ENCODE measurements at places on chromosomes 11 and 22.

DNA sequence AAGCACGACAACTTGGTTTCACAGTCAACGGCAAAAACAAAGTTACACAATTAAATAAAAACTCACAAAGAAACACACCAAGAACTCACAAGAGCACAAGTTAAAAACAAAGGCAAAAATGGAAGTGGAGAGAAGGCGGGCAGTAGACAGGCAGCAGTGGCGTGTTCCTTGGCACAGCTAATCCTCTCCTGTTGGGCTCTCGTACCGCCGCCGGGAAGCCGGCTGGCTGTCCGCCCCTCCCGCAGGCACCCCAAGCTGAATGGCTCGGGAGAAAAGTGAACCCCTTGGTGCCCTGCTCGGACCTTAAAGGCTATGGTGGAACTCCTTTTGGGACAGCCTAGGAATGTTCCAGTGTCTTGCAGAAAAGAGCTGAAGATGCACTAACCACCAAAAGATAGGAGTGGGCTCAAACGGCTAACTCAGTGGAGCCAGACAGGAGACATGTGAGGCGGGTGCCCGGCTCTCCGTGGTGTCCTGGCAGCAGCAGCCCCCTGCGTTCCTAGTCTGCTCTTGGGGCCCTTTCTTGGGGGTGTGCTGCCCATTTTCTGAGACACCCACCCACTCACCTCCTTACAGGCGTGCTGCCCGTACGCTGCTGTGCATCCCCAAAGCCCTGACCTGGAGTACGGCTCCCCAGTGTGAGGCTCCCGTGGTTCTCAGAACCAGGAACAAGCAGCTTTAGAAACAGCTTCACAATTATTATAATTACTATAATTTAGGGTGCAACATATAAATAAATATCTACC is 86.1 kb upstream of the BID start:
- DNase-seq, result no peak
- H3K27me3 ChIP-seq, result peaks cover 3% of the 10 kb centered on the region
- peaks cover 21% of the 10 kb centered on the region for H3K36me3 ChIP-seq
- no peak overlapping the region for H3K4me3 ChIP-seq
- no peak overlapping the region for H3K27ac ChIP-seq

GRCh38 chr11:69664901-69665300 is 10.3 kb downstream of the LTO1 start:
- no peaks in the 10 kb centered on the region for H3K4me1 ChIP-seq
- no peak for DNase-seq
- H3K36me3 ChIP-seq, result peaks cover 25% of the 10 kb centered on the region

GRCh38 chr11:40100162-40100553 is 1359.3 kb downstream of the LRRC4C start:
- no peak overlapping the region for H3K4me3 ChIP-seq
- no peak overlapping the region for H3K27ac ChIP-seq
- no peaks in the 10 kb centered on the region for H3K27me3 ChIP-seq
- no peaks in the 10 kb centered on the region for H3K4me1 ChIP-seq
- H3K36me3 ChIP-seq, result no peaks in the 10 kb centered on the region

- no peaks in the 10 kb centered on the region for H3K4me1 ChIP-seq
- H3K36me3 ChIP-seq, result no peaks in the 10 kb centered on the region
- no peak for DNase-seq
- H3K27me3 ChIP-seq, result peaks cover 2% of the 10 kb centered on the region
- H3K4me3 ChIP-seq, result no peak overlapping the region
- no peak overlapping the region for H3K27ac ChIP-seq
Observed at GRCh38 chr11:119700030-119700429, 29.0 kb downstream of the NECTIN1 start.

GRCh38 chr11:87005569-87005921 is 32.2 kb upstream of the TMEM135 start:
- DNase-seq, result no peak
- H3K4me3 ChIP-seq, result no peak overlapping the region
- H3K27me3 ChIP-seq, result peaks cover 3% of the 10 kb centered on the region
- peaks cover under 1% of the 10 kb centered on the region for H3K4me1 ChIP-seq
- no peak overlapping the region for H3K27ac ChIP-seq

GRCh38 chr11:93329936-93330445 is 551 bp upstream of the DEUP1 start:
- H3K4me1 ChIP-seq, result no peaks in the 10 kb centered on the region
- peaks cover 3% of the 10 kb centered on the region for H3K36me3 ChIP-seq
- H3K4me3 ChIP-seq, result peak overlapping the region; percentile 94
- peak; percentile 4 for DNase-seq
- H3K27ac ChIP-seq, result no peak overlapping the region

GRCh38 chr22:37012956-37013355 is 6.3 kb downstream of the TST start:
- H3K27ac ChIP-seq, result no peak overlapping the region
- H3K36me3 ChIP-seq, result no peaks in the 10 kb centered on the region
- no peak for DNase-seq
- peaks cover 3% of the 10 kb centered on the region for H3K27me3 ChIP-seq

DNA sequence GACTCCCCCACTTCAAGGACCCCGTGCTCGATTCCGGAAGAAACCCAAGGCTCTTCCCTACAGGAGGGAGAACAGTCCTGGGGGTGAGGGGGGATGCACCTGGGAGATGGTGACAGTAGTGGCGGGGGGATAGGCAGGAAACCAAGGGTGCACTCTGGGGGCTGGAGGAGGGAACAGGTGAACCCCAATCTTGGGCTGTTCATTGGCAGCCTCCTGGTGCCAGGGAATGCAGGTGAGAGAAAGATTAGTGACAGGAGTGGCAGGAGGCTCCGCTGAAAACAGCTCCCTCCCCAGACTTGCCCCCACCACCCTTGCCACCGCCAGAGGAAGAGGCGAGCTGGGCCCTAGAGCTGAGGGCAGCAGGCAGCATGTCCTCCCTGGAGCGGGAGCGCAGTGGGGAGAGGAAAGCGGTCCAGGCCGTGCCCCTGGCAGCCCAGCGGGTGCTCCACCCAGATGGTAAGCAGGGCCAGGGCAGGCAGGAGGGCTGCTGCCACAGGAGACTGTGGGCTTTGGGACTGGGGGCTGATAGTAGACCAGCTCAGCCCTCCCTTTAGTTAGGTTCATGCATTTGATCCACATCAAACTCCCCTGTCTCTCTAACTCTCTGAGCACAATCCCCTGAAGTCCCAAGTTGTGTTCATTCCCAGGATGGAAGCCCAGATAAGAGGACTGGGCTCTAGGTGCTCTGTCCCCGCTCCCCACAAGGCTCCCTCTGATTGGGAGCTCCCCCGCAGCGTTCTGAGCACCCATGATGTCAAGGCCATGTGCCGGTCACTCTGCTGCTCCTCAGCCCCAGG is 14.5 kb downstream of the ROBO3 start:
- H3K4me3 ChIP-seq, result no peak overlapping the region
- H3K36me3 ChIP-seq, result peaks cover 6% of the 10 kb centered on the region
- H3K27me3 ChIP-seq, result peaks cover 25% of the 10 kb centered on the region
- no peak for DNase-seq
- no peak overlapping the region for H3K27ac ChIP-seq
- H3K4me1 ChIP-seq, result peaks cover 79% of the 10 kb centered on the region

GRCh38 chr11:43947815-43948214 is 5.4 kb downstream of the C11orf96 start:
- no peak overlapping the region for H3K27ac ChIP-seq
- peaks cover 25% of the 10 kb centered on the region for H3K27me3 ChIP-seq

GRCh38 chr11:93485983-93486382 is 57.2 kb downstream of the SMCO4 start:
- peaks cover 1% of the 10 kb centered on the region for H3K27me3 ChIP-seq
- peaks cover 8% of the 10 kb centered on the region for H3K4me1 ChIP-seq
- H3K36me3 ChIP-seq, result no peaks in the 10 kb centered on the region
- no peak for DNase-seq
- H3K27ac ChIP-seq, result no peak overlapping the region
- H3K4me3 ChIP-seq, result no peak overlapping the region

- no peak for DNase-seq
- no peak overlapping the region for H3K27ac ChIP-seq
- no peak overlapping the region for H3K4me3 ChIP-seq
- H3K36me3 ChIP-seq, result no peaks in the 10 kb centered on the region
- H3K4me1 ChIP-seq, result no peaks in the 10 kb centered on the region
- no peaks in the 10 kb centered on the region for H3K27me3 ChIP-seq
Observed at GRCh38 chr11:94525546-94526324, 13.5 kb downstream of the C11orf97 start.

DNA sequence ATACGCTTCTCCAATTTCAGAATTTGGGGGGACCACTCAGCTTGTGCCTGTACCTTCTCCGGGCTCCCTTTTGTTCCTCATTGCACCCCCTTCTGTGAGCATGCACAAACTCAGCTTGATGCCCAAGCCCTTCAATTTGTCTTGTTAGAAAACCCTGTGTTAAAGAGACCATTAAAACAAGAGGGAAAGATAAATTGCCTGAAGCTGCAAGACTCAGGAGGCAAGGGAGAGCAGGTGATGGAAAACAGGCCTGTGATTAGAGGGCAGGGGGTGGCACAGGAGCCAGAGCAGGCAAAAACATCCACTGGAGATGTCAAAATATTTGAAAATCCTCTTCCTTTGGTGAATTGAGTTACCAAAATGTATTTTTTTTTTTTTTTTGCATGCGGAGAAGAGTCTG is 121.7 kb downstream of the MIAT start:
- no peak overlapping the region for H3K27ac ChIP-seq
- H3K4me3 ChIP-seq, result no peak overlapping the region
- no peaks in the 10 kb centered on the region for H3K27me3 ChIP-seq
- H3K4me1 ChIP-seq, result no peaks in the 10 kb centered on the region
- no peak for DNase-seq

- H3K4me1 ChIP-seq, result peaks cover 49% of the 10 kb centered on the region
- no peak for DNase-seq
- H3K36me3 ChIP-seq, result no peaks in the 10 kb centered on the region
- H3K27ac ChIP-seq, result peak overlapping the region; percentile 67
- H3K27me3 ChIP-seq, result peaks cover 2% of the 10 kb centered on the region
- H3K4me3 ChIP-seq, result no peak overlapping the region
Observed at GRCh38 chr22:40055143-40055883, 60.6 kb downstream of the FAM83F start.

DNA sequence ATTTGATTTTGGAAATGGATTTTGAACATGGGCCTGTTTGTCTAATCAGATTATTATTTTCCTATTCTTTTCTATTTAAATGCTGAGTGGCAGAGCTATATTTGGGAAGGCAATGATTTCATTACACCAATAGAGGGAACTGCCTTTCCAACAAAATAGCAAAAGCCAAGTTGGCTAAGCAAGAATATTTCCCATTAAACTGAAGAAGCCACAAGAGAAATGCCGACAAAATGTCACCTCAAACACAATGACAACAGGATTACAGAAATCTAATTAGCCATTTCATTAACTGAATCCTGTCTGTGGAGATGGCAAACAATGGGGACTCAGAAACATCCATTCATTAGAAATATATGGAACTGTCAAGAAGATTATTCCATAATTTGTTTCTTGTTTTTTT is 1593.1 kb upstream of the RAG2 start:
- H3K4me1 ChIP-seq, result no peaks in the 10 kb centered on the region
- no peak for DNase-seq
- no peaks in the 10 kb centered on the region for H3K36me3 ChIP-seq
- no peak overlapping the region for H3K27ac ChIP-seq
- no peak overlapping the region for H3K4me3 ChIP-seq

DNA sequence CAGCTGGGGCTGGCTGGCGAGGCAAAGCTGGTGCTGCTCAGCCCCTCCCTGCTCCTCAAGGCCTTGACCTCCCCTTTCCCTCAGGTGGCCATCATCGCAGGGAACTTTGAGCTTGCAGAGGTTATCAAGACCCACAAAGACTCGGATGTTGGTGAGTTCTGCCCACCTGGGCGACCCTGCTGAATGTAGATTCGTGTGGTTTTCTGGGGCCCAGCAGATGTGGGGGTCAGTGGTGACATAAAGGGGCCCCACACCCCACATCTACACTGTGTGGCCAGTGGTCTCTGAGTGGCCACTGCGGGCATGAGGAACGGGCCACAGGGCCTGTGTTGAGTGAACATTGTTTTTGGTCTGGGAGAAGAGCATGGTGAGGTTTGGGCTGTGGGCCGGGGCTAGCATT is 11.9 kb downstream of the SHANK3 start:
- peaks cover 22% of the 10 kb centered on the region for H3K27me3 ChIP-seq
- H3K4me1 ChIP-seq, result peaks cover 31% of the 10 kb centered on the region
- H3K4me3 ChIP-seq, result peak overlapping the region; percentile 89
- peaks cover 58% of the 10 kb centered on the region for H3K36me3 ChIP-seq
- DNase-seq, result no peak

DNA sequence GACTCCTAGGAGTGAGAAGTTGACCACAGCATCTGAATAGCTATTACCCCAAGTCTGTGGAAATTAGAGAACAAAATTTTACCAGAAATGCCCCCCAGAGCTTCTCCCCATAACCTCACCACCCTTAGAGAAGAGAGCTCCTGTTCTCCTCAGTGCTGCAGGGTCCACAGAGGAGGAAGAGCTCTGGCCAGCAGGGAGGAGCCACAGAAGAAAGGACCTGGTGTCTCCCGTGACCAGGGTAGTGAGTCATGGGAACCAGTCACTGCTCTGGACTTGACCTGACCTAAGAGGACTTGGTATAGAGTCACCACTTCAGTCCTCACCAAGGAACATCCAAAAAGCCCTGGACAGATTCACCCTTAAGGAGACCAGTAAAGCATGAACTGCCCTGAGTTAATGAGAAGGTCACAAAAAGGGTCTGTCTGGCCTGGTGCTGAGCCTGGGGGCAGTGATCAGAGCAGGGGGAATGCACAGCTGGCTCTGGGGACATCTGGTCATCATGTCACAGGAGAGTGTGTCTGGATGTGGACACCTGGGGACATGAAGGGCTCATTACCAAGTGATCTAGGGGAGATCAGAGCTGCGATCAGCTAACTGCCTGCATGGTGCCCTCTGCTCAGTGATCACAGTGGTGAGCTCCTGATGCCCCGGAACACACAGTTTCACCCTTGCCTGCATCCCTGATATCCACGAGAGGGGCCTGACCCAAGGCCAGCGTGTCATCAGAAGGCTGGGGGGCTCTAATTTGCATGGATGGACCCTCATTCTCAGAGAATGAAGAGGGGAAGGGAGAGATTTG is 103.3 kb upstream of the TOP3B start:
- no peak overlapping the region for H3K4me3 ChIP-seq

DNA sequence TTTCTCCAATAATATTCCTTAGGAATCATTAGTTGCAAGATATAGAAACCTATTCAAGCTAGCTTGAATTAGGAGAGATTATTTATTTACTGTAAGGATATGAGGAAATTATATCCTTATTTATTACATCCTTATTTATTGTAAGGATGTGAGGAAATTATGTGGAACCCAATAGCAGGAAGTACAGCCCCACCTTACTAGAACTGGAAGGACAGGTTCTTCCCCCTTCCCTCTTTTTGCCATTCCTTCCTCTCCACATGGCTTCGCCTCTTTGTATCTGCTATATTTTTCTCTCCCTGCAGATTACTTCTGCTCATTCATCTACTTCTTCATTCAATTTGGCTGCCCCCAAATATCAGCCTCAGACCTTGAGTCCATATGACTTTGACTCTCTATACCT is 49.5 kb upstream of the B3GNT6 start:
- peaks cover 6% of the 10 kb centered on the region for H3K36me3 ChIP-seq
- H3K27ac ChIP-seq, result no peak overlapping the region
- no peak overlapping the region for H3K4me3 ChIP-seq
- peaks cover 9% of the 10 kb centered on the region for H3K4me1 ChIP-seq
- no peaks in the 10 kb centered on the region for H3K27me3 ChIP-seq
- no peak for DNase-seq
